M059J (cell line): ENCODE measurements at places on chromosomes 7 and 10. TPM values are rescaled to one million over a fixed set of nuclear protein-coding genes. Genes with fewer than 3 reads are reported as not detected.

The PRF1 gene
- not detected in 2 replicates for total RNA-seq

The CACNB2 gene
- 0.52 TPM in 1 of 2 replicates, not detected in the other for total RNA-seq

The IFIT1B gene
- total RNA-seq, result 0.37 and 0.76 TPM in 2 replicates

The UNC5B gene
- total RNA-seq, result 0.17 and 0.25 TPM in 2 replicates

The PKD2L1 gene
- total RNA-seq, result not detected in 2 replicates

The SYT15 gene
- 0.02 and 0.05 TPM in 2 replicates for total RNA-seq

The RASA4B gene
- 0.84 TPM in 1 of 2 replicates, not detected in the other for total RNA-seq
